ENCODE measurements at places on chromosomes 2 and 18.

DNA sequence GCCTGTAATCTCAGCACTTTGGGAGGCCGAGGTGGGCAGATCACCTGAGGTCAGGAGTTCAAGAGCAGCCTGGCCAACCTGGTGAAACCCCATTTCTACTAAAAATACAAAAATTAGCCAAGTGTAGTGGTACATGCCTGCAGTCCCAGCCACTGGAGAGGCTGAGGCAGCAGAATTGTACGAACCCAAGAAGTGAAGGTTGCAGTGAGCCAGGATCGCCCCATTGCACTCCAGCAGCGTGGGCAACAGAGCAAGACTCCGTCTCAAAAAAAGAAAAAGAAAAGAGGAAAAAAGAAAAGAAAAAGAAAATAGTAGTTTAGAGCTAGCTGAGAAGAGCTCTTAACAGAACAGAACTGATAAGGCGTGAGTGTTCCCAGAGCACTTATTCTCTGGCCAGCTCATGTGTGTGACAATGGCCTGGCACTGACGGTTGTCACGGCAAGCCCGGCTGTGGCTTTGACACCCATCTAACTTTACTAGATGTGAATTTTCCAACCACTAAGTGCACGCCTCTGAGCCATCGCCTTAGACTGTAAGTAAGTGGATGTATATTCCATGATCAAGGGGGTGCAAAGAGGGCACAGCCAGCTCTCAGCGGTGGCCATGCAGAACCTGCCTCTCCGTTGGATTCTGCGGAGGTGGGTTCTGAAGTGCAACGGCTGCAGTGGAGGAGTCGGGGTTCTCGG, 80.0 kb downstream of the ZNF516 start:
- no peak for DNase-seq

GRCh38 chr2:135853401-135853800, 16.4 kb upstream of the LCT start:
- DNase-seq: no peak

DNA sequence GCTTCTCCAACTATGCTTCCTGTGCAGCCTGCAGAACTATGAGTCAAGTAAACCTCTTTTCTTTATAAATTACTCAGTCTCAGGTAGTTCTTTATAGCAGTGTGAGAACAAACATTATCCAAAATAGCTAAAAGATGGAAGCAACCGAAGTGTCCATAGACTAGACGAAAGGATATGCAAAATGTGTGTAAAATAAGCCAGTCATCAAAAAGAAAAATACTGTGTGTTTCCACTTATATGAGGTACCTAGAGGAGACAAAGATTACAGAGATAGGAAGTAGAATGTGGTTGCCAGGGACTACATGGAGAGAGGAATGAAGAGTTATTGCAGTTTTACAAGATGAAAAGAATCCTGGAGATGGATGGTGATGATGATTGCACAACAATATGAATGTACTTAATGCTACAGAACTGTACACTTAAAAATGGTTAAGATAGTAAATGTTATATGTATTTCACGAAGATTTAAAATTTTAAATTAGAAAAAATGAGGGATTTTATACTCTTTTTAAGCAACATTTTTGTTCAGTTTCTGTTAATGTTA, 99.3 kb upstream of the FN1 start:
- DNase-seq: no peak

DNA sequence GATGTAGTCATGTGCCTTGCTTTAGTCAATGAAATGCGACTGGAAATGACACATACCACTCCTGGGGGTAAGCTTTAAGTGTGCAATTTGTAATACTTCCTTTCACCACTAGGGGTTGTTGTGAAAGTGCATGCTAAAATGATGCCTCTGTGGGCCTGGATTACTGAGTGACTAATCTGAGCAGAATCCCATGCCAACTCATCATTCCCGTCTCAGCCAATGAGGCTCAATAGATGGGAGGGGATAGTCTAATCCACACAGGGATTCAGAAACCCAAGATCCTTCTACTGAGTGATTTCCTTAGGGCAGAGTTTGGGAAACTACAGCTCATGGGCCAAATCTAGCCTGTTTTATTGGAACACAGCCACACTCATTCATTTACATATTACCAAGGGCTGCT, 54.0 kb downstream of the HRH4 start:
- no peak for DNase-seq

- DNase-seq: no peak
These were observed 387.3 kb upstream of the SYT4 start for GRCh38 chr18:43664487-43665008.

DNA sequence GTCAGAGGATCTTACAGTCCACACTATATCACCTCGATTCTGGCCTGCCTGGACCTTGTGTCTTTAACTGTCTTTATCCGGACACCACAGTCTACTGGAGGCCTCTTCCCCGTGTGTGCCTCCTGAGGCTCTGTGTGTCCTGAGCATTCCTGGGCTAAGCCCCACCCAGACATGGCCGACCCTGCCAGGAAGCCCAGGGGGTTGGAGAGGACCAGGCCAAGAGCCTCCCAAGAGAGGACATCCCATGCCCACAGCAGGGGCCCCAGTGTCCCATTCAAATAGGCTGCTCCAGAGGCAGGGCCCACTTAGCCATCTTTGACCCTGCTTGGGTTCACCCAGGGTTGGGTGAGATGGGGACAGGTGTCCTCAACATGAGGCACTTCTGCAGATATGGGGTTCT, 84.7 kb upstream of the OTOS start:
- DNase-seq: no peak

- no peak for DNase-seq
These were observed 573.2 kb downstream of the METTL4 start for GRCh38 chr18:1998121-1998520.

DNA sequence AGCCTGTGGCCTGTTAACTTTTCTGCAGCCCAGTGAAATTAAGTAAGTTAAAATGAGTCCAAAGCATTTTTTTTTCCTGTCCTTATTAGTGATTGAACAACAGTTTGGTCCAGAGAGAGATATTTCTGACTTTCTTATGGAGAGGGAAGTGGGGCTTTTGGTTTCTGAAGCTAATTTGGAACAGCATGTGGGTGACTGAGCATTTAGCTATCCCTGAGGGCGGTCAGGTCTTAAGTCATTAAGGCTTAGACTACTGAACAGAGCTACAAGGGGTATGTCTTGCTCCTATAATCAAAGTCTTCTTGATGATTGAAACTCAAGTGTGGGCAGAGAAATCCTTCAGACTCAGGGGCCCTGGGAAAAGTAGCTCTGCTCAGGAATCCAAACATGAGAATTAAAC, 14.0 kb downstream of the ARHGAP25 start:
- DNase-seq: no peak

DNA sequence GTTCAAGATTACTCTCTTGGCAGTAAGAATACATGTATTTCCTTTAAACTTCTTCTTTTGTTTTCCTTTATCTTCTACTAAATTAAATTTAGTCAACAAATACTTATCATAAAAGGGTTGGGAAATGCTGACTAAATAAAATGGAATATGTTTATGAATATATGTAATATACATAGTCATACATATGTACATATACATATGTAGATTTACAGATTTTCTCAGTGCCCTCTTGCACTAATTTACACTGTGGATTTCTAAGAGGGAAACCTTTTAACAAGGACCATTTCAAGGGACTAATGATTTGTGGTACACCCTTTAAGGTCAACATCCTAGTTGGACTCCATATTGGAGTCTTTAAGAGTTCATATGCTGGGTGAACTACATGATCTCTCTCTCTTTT, 37.2 kb downstream of the FAM98A start:
- DNase-seq: no peak

- no peak for DNase-seq
These were observed 150.2 kb upstream of the GATA6 start for GRCh38 chr18:22019193-22019592.

GRCh38 chr2:68031043-68031442, 31.8 kb downstream of the C1D start:
- no peak for DNase-seq

DNA sequence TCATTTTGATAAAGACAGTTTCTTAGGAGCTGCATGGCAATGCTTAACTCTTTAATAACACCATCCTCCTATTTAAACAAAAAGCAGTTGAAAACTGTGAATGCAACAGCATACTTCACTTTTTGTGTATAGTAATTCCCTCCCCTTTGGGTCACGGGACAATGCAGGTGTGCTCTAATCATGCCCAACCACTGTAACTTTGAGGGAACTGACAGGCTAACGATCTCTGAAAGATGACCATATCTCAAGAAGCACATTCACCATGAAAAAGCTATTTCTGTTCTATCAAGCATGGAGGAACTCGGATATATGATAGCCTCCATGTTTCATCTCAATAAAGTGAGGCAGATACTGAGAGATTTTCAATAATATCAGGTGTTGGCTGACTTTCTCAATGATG, 81.1 kb upstream of the CD226 start:
- DNase-seq: no peak

- no peak for DNase-seq
These were observed 35.0 kb downstream of the AOX1 start for GRCh38 chr2:200620606-200621390.

GRCh38 chr2:175576875-175577274, 395.4 kb upstream of the ATP5MC3 start:
- no peak for DNase-seq

- no peak for DNase-seq
These were observed 103.6 kb downstream of the TMX3 start for GRCh38 chr18:68611311-68611710.

GRCh38 chr2:165827921-165828276, 33.9 kb upstream of the GALNT3 start:
- DNase-seq: no peak

DNA sequence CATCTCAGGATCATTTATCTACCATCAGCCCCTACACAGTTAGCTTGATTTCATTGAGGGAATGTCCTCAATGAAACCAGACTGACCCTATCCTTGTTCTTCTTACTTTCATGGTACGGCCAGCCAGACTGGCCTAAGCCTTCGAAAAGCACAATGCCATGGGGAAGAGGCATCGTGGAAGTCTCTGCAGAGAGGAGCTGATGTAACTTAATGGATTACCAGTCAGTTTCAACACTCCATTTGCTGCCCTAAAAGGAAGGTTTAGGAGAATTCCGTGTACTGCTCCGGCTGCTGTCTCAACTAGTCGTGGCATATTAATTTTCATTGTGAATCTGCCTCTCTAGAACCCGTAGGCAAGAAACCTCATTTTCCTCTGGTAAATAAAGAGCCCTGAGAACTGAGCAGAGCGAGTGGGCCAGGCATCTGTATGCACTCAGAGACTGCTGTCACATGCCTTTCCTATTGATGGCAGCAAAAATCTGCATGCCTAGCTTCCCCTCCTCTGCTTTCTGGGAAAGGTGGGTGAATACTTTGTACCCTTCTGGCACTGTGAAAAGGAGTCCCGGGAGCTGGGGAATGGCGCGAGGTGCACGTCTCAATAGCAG, 184.9 kb downstream of the KLHL29 start:
- no peak for DNase-seq

DNA sequence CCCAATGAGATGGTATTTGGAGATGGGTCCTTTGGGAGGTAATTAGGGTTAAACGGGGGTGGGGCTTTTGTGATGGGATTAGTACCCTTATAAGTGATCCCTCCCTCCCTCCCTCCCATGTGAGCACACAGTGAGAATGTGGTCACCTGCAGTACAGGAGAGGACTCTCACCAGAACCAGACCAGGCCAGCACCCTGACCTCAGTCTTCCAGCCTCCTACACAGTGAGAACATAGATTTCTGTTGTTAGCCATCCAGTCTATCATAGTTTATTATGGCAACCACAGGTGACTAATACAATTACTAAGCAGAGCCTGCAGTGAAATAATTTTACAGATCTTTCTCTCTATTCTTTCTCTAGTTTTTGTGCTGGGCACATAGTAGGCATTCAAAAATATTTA, 137.7 kb upstream of the PKDCC start:
- no peak for DNase-seq

DNA sequence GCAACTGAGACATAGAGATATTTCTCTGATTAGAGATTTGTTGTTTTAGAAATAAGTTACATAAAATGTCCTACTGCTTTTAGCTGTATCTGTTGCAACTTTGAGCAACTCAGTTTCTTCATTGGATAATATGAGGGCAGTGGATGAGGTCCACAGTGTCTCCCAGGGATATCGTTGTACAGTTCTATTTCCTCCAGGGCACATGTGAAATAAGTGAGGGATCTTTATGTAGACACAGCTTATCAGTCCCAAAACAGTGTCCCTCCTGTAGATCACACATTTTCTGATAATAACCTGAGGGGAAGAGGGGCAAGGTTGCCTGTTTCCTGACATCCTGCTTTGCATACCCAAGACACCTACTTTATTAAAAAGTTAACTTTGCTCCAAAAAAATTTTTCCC, 1231.2 kb upstream of the ZEB2 start:
- DNase-seq: no peak

- DNase-seq: no peak
These were observed 56.2 kb upstream of the ATP8B1 start for GRCh38 chr18:57859314-57859713.

DNA sequence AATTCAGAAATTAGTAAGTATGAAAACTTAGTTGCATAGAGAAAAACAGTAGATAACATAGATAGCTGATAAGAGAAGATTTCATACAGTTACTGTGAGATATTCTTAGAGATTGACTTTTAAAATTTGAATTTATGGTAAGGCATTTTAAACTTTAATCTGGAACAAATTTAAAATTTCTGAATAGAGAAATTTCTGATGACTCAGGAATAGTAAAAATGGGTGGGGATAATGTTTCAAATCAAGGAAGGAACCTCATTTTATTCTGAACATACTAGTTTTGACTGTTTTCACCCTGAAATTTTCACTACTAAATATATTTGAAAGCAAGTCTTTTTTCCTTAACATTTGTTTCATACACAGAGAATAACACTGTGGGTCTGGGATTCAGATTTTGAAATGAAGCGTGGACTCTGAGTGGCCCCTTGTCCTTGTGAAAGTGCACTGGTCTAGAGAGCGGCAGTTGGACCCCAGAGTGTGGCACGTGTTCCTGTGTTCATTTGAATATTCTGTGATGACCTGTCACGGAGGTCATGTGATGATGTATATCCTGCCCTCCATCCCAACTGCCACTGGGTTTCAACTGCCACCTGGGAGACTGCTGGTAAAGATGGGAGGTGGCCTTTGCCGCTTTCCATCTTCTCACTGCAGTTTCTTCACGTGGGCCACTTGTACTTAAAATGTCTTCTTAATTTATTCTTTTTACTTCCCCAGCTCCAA, 38.5 kb upstream of the RAB6D start:
- DNase-seq: no peak

- DNase-seq: no peak
These were observed 856.1 kb upstream of the ID2 start for GRCh38 chr2:7825591-7826312.

DNA sequence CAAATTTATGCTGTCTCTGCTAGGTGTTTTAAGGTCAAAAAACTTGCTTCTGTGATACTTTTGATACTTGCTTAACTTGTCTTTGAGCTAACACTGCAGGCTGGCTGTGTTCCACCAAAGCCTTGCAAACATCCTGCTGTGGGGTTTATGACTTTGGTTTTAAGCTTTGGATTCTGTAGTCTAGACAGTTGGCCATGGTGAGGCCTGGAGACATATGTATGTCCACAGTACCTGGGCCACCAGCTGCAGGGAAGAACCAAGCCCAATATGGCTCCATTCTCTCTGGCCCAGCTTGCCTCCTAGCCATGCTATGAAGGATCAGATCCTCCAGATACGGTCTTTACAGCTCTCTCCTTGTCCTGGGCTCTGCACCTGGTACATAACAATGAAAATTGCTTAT, 113.9 kb downstream of the INO80D start:
- no peak for DNase-seq

- no peak for DNase-seq
These were observed 140.5 kb downstream of the ALK start for GRCh38 chr2:29780906-29781305.
